ENCODE measurements at places on chromosomes 6 and 20.

DNA sequence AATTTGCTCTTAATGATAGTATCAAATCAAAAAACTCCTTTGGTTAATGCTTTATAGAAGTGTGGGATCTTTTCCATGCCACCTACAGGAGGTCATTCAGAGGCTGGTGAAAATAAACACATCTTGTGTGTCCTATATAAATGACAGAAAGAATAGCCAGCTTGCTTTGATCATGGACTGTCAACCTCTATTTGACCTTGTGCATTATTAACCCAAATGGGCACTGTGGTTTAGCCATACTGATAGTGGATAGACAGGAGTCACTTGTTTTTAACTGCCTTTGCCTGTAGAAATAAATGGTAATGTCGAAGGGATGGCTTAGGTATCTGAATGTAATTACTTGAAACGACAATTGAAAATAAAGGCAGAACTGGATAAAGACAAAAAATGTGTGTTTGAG, 123.8 kb downstream of the CDKAL1 start:
- DNase-seq = no peak

DNA sequence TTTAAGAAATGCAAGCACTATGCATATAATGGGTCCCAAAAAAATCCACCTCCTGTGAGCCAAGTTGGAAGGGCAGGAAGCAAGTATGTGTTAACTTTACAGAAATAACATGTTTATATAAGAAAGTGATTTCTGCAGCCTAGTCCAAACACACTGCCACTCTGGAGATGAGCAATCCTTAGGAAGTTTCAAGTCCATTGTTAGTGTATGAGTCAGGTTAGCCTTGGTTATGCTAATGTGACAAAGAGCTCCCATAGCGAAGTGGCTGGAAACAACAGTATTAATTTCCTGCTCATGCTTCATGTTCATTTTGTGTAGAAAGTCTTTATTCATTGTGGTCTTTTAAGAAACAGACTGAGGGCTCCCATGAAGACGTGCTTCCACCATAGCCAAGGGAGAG, 121.4 kb downstream of the TBXT start:
- DNase-seq = no peak

- DNase-seq = no peak
Observed at GRCh38 chr6:131124336-131125071, 10.8 kb upstream of the AKAP7 start.

GRCh38 chr20:64196309-64196708, 32.1 kb downstream of the MYT1 start:
- no peak for DNase-seq

DNA sequence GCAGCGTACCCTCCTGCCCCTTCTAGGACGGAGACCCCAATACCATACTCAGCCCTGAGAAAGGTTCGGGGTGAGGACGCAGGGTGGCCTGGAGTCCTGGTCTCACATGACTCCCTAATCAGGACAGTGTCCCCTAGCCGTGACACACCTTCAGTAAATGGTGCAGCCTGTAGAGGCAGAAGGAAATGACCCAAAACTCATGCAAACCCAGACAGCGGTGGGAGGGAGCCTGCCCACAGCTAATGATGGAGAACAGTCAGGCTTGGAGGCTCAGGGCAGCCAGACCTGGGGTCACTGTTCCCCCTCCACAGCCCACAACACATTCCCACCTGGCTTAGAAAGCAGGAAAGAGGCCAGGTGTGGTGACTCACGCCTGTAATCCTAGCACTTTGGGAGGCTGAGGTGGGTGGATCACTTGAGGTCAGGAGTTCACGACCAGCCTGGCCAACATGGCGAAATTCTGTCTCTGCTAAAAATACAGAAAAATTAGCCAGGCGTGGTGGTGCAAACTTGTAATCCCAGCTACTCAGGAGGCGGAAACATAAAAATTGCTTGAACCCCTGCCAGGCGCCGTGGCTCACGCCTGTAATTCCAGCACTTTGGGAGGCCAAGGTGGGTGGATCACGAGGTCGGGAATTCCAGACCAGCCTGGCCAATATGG, 8.8 kb upstream of the HMGA1 start:
- DNase-seq = no peak

Measured in GM19239 (cell line).